NCI-H187 treated with DMSO at 0.1 percent for 48 hours (cell line): ENCODE measurements at places on chromosomes 5 and 9.

GRCh38 chr9:137919649-137920141, 42.1 kb downstream of the CACNA1B start:
- DNase-seq = no peak

DNA sequence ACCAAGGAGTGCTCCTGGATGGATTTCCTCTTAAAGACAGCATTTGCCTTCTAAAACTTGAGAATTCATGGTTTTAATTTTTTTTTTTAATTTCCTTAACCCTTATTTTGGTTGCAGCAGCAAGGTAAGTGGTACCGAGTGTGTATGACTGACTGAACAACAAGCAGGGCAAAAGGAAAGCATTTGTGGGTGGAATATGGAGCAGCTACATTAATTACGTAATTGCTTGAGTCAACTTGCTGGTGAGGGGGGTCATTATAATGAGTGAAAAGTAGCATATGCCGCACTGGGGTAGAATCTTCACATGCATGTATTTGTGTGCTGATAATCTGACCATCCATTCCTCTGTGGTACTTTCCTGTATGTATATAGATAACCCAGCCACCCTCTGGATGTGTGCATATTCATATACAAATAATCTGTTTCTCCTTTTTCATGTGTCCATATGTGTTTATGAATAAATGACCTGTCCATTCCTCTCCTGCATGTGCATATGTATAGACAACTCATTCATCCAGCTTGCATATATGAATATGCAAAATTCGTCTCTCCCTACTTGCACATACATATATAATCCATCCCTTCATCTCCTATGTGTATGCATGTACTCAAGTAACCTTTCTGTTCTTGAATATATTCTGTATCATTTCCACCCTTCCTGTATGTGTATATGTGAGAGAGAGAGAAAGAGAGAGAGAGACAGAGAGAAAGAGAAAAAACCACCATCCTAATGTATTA, 147.5 kb upstream of the RUSC2 start:
- DNase-seq = no peak

- DNase-seq = no peak
Observed at GRCh38 chr5:57280853-57281252, 107.0 kb downstream of the GPBP1 start.

DNA sequence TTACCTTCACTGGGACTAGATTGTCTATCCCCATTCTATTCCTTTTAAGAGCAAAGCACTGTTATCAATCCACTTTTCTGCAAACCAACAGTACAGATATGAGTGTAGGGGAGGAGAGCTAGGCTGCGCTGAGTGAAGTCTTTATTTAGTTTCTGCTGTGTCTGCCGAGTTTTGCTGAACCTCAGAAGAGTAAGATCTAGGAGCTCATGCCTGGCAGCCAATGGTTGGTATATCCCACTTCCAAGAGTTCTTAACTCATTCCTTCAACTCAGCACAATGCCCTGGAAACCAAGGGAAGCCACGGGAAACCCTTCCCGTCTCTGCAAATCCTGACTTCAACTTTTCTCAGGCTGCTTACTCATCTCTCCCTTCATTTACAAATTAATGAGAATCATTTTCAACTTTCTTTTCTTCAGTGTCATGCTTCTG, 58.0 kb upstream of the JAK2 start:
- no peak for DNase-seq

DNA sequence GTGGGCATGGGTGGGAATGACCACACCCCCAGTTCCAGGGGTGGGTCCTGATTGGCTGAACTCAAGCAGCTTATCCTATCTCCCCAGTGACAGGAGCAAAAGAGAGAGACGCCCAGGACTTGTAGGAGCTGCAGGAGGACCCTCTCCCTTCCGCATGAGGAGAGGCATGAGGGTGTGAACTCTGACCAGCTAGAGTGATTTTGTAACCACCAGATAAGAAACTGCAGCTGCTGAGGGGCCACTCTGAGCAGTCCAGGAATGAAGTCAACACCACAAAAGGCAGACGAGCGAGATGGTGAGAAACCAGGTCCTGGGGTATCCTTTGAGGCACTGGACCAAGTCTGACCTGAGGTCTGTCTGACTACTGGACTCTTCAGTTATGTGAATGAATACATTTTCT, 521.9 kb downstream of the BNC2 start:
- no peak for DNase-seq

- no peak for DNase-seq
Observed at GRCh38 chr9:129759804-129760502, 7.1 kb upstream of the PTGES start.

DNA sequence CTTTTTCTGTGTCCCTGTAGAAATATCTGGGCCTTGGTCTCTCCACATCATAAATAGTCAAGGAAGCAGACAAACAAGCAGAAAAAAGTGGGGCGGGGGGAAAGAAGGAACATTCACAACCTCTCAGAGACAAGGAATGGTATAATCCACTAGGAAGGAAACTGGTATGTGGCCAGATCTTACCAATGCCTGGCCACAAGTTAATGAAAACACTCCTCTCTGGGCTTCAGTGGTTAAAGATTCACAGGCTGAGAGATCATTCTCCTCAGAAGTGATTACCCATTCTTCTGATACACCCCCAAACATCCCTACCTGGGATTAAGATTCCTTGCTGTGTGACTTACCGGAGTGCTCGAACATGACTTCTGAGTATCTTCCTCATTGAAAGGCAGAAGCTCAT, 290.6 kb downstream of the MARCHF11 start:
- DNase-seq = no peak

GRCh38 chr5:124172389-124173003, 573.9 kb downstream of the ZNF608 start:
- DNase-seq = no peak

GRCh38 chr5:59218424-59219045, 635.7 kb downstream of the RAB3C start:
- DNase-seq = no peak

- no peak for DNase-seq
Observed at GRCh38 chr5:107855171-107855570, 184.4 kb upstream of the EFNA5 start.

DNA sequence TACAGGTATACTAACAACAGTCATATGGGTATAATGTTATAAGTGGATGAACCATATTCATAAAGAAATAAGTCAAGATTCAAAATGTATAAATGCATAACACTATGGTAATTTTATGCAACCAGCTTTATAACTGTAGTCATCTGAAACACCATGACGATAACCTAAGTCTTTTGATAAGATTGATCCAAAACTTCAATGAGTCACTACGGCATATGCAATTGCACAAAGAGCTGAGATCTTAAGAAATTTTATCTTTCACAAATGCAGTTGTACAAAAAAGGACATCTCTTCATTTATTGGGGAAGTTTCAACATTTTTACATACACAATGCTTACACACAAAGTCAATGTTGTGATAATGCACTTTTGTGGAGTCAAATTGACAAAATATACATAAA, 20.3 kb downstream of the FAM81B start:
- DNase-seq = no peak

DNA sequence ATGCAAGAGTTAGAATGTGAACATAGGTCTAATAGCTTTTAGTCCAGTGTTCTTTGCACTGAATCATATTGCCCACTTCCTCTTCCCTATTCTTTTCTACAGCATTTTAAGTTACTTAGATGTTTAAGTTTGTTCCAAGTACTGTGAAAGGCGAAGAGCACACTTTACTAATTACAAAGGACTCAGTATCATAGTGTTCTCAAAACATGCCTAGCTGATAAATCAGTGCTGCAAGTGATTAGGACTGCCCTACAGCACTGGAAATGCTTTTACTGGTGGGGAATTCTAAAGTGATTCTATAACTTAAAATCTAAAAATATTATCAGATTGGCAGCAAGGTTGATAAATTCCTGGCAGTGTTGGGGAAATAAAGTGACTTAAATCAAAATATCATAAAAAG, 177.9 kb upstream of the KCNN2 start:
- DNase-seq = no peak

GRCh38 chr5:139707445-139708003, 59.4 kb downstream of the CXXC5 start:
- DNase-seq = no peak

DNA sequence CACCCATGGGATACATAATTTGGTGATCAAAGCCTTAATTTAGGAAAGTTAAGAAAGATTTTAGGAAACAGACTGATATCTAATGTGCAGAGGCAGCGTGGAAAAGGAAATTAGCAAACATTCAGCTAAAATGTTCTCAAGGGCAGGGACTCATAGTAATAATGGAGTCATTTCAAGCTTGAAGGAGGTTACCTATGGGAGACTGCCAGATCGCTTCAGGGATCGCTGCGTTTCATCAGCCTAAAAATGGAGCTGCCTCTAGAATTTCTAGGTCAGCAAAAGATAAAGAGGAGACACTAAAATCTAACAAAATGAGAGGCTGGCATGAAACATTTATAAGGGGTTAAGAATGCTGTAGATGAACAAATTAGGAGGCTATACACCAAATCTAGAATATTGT, 115.5 kb downstream of the APBA1 start:
- no peak for DNase-seq

- no peak for DNase-seq
Observed at GRCh38 chr9:121721058-121721350, 69.6 kb downstream of the DAB2IP start.

GRCh38 chr5:128490761-128491160, 47.3 kb downstream of the FBN2 start:
- DNase-seq = no peak

DNA sequence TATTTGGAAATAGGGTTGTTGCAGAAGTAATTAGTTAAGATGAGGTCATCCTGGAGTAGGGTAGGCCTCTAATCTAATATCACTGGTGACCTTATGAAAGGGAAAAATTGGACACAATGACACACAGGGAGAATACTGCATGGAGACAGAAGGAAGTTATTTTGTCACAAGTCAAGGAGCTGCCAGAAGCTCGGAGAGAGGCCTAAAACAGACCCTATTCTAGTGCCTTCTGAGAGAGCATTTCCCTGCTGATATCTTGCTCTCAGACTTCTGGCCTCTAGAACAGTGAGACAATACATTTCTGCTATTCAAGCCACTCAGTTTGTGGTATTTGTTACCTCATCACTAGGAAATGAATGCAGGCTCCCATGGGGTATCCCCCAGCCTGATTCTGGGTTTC, 332.9 kb downstream of the CSNK1G3 start:
- DNase-seq = no peak

GRCh38 chr5:172452398-172453205, 1.7 kb downstream of the SH3PXD2B start:
- DNase-seq = no peak

DNA sequence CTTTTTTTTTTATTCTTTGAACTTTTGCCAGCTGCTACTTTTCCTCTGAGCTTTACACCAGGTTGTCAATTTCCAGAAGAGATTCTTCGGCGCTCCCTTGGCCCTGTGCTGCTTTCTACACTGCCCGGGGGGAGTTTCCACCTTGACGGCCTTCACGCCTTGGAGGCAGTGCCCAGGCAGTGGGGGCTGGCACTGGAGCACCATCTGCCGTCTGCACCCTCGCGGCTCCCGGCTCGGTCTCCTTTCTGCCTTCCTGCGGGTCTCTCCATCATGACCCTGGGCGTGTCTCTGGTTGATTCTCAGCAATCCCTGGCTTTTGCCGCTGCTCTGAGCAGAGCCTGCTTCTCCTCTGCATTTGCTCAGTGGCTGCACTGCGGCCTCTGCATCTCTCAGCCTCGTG, 2.9 kb downstream of the SLC6A18 start:
- no peak for DNase-seq

DNA sequence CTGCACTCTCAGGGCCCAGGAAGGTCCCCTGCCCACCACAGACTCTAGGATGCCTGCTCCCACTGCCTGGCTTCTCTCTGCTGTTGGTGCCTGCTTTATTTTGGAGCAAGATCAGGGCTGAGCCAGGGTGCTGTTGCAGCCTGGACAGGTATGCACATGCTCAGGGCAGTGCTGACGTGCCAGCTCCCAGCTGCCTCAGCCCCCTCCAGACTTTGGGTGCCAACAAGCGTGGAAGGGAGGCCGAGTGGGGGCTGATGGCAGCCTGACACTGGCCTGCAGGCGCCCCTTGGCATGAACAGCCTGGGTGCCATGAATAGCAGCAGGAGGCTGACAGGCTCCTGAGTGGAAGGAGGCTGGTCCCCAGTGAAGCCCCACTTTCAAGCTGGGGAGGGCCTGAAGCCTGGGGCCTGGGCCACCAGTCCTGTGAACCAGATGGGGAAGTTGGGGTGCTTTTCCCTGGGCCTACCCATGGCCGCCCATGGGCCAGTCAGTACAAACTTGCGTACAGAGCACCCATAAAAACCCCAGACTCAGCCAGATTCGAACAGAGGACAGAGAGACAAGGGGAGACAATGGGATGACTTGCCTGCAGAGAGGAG, 6.8 kb downstream of the AMBP start:
- DNase-seq = no peak

GRCh38 chr5:164868761-164869160, 1363.3 kb downstream of the MAT2B start:
- no peak for DNase-seq

GRCh38 chr9:34430843-34431437, 27.4 kb downstream of the FAM219A start:
- DNase-seq = peak; percentile 26

- DNase-seq = no peak
Observed at GRCh38 chr5:143474616-143475015, 71.1 kb upstream of the NR3C1 start.

DNA sequence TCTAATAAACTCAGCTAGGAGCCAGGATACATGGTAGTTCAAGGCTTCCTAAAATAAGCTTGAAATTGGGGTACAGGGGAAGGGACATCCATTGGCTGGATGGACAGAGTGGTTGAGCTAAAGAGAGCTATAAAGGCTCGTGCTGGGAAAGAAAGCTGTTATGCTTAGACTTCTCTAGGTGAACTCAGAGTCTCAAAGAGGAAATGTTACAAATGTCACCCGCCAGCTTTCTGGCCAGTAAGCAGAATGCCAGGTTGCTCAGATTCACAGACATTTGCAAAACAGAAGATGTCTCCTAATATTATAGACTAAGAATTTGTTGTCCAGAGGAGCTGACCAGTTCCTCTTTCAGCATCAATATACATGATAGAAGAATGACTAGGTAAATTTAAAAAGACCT, 30.6 kb downstream of the STOM start:
- DNase-seq = no peak
